Amniotic stem cell (primary cell): ENCODE measurements at places on chromosomes 6 and 20.

- DNase-seq: no peak
Measured at GRCh38 chr6:35368038-35368887, 25.9 kb downstream of the PPARD start.

DNA sequence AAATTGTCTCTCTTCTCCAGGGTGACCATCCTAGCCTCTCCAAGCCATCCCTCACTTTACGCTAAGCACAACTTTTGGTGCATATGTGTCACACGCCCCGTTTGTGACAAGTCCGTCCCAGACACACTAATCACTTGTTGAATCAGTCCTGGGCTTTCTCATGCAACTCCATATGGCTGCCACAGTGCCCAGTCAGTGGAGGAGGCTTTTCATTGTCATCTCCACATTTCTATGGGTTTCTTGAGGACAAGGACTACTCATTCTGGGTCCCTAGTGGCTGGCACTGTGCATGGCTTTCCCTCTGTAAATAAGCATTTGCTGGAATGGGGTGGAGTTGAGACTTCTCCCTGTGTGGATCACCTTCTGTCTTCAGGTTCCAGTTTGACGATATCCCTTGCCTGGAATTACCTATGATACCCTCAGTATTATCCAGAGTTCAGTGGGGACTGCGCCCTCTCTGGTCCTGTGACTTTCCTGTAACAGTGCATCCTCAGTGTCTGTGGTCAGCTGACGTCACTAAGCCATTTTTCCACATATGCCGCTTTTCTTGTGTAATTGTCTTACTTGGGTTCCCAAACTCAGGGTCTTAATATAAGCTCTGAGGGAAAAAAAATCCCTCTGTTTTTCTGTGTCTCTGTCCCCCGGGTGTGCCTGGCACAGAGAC, 59.8 kb upstream of the MYL9 start:
- DNase-seq: no peak

GRCh38 chr6:125748406-125749172, 843 bp upstream of the HEY2 start:
- no peak for DNase-seq

DNA sequence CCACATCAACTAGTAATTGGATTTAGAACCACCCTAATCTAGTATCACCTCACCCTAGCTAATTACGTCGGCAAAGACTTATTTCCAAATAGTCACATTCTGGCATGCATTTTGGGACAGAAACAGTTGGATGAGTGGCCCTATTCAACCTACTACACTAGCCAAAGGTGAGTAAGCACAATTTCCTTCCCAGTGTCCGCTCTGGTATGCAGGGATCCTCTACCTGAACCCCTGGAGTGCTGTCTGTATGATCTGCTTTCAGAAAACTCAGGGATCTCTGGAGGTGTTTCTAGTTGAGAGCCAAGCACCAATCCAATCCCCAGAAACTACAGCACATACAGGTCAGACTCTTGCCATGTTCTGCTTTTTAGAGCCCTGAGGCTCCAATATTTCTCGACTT, 717.4 kb upstream of the MANEA start:
- no peak for DNase-seq

DNA sequence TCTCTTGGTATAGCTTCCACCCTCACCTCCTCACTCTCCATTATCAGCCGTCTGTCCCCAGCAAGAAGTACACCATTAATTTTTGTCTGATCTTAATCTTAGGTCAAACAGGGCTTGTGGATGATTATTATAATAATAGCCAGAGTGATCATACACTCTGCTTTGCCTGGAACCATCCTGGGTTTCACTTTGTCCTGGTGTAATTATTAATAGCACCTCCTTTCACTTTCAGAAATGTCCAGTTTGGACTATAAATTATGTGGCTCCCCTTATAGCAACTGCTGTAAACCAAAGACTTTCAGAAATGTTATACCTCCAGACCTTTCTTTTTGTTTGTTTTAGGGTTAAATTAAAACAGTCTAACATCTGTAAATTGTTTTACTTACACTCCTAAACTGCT, 951 bp upstream of the TRIM31 start:
- no peak for DNase-seq

DNA sequence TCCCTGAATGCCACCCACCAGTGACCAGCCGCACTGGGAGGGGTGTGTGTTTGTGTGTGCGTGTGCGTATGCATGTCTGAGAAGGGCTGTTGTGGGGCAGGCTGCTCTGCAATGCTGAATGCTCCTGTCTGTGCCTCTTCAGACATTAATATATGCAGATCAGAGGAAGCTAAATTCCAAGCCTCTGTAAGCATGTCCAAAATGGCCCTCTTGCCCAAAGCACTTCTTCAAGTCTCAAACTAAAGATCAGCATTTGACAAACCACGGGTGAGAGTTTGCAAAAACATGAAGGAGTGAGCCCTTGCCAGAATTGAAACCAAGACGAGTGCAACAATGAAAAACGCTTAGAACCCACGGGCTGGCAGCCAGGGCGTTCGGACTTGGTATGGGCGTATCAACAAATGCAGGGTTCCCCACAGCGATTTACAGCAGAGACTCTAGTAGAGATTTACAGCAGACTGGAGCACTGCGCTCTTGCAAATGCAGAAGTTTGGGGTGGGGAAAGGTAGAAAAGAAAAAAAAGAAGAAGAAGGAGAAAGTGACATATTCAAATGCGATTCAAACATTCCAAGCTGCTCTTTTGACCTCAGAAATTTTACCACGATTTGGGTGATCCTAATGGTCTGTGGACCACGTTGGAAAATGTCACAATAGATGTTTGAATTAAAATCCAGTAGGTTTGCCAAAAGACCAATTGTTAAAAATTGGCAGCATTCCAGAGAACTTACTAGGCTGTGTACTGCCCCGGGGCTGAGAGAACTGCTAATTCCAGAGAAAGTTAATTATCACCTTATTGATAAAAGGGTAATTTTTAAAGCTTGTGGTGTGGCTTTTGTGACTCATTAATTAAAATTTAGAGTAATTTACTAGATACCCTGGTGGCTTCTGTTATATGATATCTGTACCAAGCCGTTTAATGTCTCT, 3.5 kb downstream of the SCML4 start:
- no peak for DNase-seq

DNA sequence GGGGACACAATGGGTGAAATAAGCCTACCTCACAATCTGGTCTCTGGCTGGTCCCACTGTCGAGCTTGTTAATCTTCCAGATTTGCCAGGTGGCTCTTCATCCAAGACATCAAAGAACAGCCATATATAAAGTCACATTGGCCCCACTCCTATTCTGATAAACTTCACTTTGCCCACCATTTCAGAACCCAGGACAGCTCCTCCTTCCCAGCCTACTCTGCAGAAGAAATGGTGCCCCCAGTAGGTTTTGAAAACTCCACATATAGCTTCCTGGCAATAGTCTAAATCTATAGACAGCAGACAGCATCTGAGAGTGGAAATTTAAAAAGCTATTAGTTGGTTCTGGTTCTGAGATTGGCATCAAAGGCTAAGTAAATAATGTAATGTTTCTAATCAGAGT, 143.1 kb upstream of the PCSK2 start:
- no peak for DNase-seq

GRCh38 chr20:3405139-3405538, 2.3 kb downstream of the DNAAF9 start:
- DNase-seq: no peak

DNA sequence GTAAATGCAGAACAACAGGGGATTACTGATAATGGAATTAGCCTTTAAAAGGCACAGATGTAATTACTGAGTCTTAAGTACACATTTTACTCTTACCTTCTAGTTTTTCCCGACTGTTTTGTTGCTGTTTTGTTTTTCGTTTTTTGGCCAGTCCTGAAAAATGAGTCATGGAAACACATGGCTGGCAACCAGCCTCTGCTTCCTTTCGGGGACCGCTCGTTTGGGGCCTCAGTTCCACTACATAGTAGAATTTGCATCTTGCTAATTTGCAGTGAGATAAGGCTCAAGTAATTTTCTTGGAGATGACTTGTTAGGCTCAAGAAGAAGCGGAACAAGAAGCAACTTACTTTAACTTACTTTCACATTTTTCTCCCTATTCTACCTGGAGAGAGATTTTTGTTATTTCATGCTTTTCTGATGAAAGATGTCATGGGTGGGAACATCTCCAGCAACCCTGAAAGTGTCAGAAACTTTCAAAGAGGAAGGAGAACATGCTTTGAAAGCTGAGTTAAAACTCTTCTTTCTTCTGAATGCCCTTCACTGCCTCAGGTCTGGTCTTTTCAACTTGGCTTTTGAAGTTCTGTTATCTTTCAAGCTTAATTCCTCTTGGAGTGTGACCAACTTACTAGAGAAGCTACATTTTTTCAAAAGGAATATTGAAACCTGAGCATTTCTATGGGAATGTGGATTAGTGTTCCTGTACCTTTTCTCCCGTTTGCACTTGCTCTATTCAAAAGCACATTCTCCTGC, 71.5 kb upstream of the HDAC2 start:
- no peak for DNase-seq

DNA sequence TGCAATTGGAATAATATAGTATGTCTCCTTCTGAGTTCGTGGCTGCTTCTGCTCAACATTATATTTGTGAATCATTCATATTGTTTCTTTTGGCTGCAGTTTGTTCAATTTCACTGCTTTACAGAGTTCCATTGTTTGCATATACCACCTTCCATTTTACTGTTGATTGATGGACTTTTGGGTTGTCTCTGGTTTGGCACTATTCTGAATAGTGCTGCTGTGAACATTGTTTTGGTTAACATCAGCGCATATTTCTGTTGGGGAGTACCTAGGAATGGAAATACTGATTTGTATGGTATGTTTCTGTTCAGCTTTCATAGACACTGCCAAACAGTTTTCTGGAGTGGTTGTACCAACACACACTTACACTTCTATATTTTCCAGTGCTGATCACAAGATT, 46.9 kb downstream of the UST start:
- DNase-seq: no peak

DNA sequence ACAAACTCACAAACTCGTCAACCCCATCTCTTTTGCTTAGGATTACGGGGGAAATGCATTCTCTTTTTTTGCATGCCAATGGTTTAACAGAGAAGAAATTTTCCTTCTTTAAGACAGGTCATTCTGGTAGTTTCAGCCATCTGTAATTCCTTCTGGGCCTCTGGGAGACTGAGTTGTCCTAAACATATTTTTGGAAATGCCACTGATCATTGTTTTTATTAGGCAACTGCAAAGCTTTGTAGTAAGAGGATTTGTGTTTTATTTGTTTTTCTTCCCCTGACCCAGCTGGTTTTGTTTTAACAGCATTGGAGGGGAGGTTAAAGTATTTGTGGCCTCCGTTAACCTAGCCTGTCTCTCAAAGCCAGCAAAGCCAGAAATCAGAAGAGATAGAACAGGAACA, 73.1 kb upstream of the ISM1 start:
- no peak for DNase-seq

DNA sequence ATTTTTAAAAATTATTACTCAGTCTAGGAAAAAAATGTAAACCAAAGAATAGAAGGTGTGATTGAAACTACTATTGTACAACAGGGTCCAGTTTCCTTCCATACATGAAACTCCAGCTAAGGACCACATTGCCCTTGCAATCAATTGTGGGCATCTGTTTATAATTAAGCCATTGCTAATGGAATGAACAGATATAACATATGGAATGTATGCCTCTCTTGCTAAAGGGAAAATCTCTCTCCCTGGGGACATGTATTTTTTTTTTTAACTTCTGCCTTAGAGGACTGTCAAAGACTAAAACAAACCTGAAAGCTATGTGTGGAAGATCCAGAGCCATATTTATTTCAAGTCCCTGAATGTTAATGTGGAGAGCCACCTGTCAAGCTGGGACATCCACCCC, 336.8 kb upstream of the MANEA start:
- no peak for DNase-seq

GRCh38 chr6:160088069-160088783, 33.4 kb upstream of the SLC22A1 start:
- peak; percentile 88 for DNase-seq

DNA sequence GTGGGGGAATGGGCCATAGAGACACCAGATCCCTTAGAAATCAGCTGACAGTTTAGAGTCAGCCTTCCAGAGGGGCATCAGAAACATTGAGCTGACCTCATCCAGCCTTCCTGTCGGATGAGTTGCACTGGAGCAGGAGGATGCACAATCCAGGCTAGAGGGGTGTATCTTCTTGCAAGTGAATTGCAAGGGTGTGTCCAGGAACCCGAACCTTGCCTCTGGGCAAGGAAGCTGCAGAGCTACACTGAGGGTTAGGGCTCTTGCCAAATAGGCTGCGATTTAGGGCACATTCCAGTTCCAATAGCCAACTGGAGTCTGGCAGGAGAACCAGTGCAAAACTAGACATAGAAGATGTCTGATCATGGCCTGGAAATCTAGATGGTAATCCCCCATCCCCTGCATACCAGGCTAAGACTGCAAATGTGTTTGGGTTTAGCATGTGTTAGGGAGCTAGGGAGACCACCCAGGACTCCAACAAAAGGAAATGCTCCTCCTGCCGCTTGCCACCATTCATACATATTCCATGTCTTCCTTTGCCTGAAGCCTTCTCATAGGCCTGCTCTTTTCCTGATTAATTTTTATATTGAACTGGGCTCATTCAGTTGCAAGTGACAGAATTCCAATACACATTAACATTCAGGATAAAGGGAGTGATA, 6.3 kb upstream of the UTRN start:
- DNase-seq: no peak

GRCh38 chr6:125846292-125847024, 55.7 kb downstream of the NCOA7 start:
- DNase-seq: no peak

GRCh38 chr6:137754866-137755265, 112.2 kb upstream of the TNFAIP3 start:
- no peak for DNase-seq

DNA sequence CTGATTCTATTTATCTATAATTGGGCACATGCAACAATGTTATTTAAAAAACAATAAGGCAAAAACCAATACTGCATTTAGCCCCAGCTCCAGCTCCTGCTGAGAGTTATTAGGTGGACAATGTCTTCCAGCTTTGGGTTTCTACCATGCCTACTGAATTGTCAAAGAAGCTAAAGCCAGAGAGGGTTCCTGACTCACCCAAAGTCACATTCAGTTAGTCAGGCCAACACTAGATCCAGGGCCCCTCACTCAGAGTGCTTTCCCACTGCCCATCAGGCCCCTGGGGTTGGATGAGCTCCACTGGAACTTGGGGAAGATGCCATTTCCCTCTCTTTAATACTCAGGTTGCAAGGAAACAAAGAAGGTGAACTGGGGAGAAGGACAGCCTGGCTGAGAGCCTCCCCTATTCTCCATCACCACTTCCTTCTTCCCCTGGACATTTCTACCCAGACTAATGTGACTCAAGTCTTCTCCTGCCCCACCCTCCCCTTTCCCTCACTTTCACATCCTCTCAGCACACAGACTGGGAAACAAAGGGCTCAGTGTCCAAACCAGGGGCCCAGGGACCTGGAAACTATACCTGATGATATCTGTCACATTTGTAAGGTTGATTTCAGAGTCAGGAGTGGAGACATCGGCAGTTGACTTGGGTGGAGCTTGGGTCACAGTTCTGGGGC, 6.0 kb downstream of the TREM1 start:
- DNase-seq: no peak

DNA sequence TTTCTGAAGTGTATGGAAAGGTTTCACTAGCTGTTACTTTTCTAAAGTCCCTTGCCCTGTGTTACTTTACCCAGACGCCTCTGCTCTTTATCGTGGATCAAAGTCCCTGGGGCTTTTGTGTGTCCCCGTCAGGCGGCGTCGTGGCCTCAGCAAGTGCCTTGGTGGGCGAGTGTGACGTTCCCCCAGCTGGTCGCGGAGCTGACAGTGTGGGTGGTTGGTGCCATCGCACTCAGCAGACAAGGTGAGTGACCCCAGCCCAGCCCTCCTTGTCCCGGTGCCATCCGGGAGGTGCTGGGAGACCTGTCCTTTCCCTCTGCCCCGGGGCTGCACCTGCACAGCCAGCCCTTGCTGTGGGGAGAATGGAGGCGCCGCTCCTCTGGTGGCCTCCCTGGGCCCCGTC, 27.3 kb upstream of the TCFL5 start:
- no peak for DNase-seq

- no peak for DNase-seq
Measured at GRCh38 chr6:111105578-111105977, 18.3 kb downstream of the SLC16A10 start.
